Fibroblast of upper back skin (primary cell): ENCODE measurements at places on chromosomes 1 and 21.

DNA sequence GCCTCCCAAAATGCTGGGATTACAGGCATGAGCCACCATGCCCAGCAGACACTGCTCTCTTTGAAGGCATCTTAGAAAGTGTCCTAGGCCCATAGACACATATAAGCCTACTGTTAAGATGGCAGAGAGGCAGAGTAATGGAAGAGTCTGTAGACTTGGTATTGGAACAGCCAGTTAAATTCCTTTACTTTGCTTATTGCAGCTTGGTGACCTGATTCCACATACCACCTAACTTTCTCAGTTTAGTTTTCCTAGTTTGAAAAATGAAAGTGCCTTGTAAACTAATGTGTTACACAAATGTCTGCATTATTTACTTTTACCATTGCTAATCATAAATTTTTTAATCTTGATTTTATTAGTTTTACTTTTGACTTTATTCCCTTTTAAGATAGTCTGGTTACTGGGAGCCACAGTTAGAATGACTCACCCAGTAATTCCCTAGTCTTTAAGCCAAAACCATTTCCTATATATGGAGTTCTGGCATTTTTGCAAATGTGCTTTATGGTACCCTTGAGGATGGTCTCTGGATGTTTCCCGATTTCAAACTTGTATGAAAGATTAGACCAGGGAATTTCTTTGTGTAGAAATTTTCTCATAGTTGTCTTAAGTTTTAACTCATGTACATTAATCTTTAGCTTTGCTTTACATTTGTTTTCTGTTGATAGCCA, 6.4 kb downstream of the SMAP2 start:
- DNase-seq = peak; percentile 94

- no peak for DNase-seq
These were observed 255.9 kb upstream of the SNX7 start for GRCh38 chr1:98405581-98406074.

- DNase-seq = peak; percentile 2
These were observed 37.8 kb downstream of the GPA33 start for GRCh38 chr1:167052389-167052788.

DNA sequence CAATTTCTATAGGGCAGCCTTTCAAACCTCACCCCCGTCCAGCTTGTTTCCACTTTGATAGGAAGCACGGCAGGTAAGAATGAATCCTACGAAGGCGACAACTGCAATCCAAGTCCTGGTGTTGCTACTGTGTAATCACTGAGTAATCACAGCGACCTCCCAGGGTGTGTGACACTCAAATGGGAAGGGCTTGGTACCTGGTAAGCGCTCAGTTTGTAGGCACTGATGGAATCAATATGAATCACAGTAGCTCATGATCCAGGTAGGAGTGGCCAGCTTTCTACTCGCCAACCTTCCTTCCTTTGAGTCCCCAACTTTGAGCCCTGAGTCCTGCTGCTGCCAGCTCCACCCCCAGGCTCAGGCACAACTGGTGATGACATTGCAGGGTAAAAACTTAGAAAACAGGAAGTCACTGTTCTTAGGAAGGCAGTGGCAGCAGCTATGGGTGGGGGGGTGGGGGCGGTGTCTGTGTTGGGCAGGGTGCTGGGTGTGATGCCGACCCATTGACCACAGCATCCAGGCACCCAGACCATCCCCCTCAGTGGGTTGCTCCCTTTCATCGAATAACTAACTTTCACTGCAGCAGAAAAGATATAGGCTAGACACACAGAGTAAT, 70.7 kb downstream of the CD247 start:
- DNase-seq = no peak

GRCh38 chr1:119308130-119308700, 60.4 kb upstream of the HAO2 start:
- DNase-seq = no peak

DNA sequence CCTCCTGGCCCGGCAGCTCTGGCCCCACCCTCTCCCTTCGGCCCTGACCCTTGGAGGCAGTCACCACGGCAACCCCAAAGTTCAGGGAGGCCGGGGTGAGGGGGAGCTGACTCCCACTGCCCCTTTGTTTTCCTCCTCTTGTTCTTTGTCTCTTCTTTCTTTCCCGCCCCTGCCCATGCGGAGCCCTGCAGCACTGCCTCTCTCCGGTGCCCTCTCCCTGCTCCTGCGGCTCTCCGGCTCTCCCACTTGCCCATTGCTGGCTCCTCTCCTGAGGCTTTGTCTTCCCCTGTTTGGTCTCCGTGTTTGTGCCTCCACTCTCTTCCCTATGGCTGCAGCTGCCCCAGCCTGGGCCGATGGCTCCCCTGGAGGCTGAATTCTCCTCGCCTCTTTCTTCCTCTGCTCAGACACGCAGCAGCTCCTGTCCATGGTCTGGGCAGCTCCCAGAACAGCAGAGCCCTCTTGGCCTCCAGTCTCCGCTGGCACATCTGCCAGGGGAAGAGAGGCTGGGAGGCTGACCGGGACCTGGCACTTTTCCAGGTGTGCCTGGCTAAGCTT, 5.8 kb downstream of the CELSR2 start:
- no peak for DNase-seq

GRCh38 chr1:206037581-206037980, 13.9 kb upstream of the CTSE start:
- no peak for DNase-seq
